ENCODE measurements at places on chromosomes 5 and 9.

DNA sequence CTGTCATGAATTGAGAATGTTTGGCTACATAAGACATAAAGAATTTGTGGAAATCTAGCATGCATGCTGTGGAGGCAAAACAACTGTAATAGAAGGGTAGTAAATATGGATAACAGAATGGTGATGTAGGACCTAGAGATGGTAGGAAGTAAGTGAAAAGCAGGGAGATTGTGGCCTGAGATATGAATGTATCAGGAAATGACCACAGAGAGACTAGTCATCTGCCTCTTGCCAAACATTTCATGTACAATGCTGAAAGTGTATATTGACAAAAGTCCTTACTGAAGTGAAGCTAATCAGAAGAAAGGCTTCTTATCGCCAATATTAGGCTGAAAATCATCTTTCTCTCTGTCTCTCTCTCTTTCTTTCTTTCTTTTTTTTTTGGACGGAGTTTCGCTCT, 873.1 kb upstream of the CTNND2 start:
- DNase-seq, result no peak

- no peak for DNase-seq
Measured at GRCh38 chr5:94263068-94263467, 355.3 kb downstream of the KIAA0825 start.

- DNase-seq, result no peak
Measured at GRCh38 chr5:93164690-93165089, 416.3 kb downstream of the NR2F1-AS1 start.

- no peak for DNase-seq
Measured at GRCh38 chr5:143619040-143619439, 192.9 kb upstream of the HMHB1 start.

DNA sequence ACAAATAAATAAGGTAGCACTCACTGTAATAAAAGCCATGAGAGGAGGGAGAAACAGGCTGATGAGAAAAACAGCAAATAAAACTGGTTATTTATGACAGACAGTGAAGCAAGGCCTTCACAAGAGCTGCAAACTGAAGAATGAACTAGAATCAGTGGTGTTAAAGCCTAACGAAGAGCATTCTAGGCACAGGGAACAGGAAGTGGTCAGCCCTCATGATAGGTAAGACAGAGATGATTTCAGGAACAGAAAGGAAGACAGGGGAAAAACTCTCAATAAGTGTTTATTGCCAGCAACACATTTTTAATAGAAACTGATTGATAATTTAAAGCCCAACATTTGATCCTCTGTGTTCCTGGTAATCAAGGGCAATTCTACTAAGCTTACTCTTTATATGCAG, 124.5 kb downstream of the EDIL3 start:
- no peak for DNase-seq

- no peak for DNase-seq
Measured at GRCh38 chr9:75992482-75993206, 102.2 kb downstream of the PCSK5 start.

GRCh38 chr9:71683598-71684235, 84.6 kb downstream of the CEMIP2 start:
- no peak for DNase-seq

DNA sequence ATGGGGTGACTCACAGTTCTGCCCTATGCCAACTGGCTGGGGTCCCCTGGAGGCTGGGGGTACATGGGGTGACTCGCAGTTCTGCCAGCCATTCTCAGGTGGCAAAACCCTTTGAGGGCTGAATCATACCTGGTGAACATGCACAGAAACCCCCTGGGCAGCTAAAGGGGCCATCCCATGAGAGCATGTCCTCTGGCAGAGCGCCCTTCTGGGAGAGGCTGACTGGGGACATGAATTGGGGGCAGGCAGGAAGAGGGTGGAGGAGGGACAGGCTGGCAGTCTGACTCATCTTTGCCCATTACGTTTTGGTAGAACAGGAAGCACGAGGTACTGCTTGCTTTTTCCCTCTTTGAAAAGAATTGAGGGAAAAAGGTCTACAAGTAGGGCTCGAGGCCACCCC, 16.7 kb downstream of the TRAF1 start:
- DNase-seq, result no peak

GRCh38 chr5:25858019-25858418, 1180.4 kb downstream of the CDH9 start:
- DNase-seq, result no peak
